ENCODE measurements at places on chromosomes 16 and 17.

DNA sequence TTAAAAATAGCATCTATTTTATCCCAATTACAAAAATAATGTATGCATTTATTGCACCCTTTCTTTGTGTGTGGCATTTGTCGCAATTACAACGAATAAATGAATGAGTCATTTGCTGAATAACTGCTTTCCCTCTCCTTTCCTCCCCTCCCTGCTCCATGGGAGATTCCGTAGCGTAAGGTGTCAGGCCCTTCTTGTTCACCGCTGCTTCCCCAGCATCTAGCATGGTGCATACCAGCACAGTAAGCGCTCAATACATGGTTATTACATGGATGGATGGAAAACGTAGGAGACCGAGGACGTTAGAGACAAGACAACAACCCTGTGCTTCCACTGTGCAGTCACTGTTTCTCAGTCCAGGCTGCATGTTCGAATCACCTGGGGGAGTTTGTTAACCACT is 336.0 kb upstream of the EEF2KMT start:
- no peak for DNase-seq
- no peak overlapping the region for H3K4me3 ChIP-seq
- H3K36me3 ChIP-seq = no peaks in the 10 kb centered on the region
- no peaks in the 10 kb centered on the region for H3K4me1 ChIP-seq

GRCh38 chr16:75296606-75297005 is 45.2 kb upstream of the BCAR1 start:
- no peak for DNase-seq
- H3K36me3 ChIP-seq = no peaks in the 10 kb centered on the region
- H3K27me3 ChIP-seq = no peaks in the 10 kb centered on the region
- H3K4me3 ChIP-seq = no peak overlapping the region
- no peaks in the 10 kb centered on the region for H3K4me1 ChIP-seq

GRCh38 chr17:78641243-78641642 is 64.0 kb upstream of the DNAH17 start:
- H3K27me3 ChIP-seq = no peaks in the 10 kb centered on the region
- H3K4me1 ChIP-seq = no peaks in the 10 kb centered on the region
- DNase-seq = no peak
- H3K4me3 ChIP-seq = no peak overlapping the region
- H3K36me3 ChIP-seq = no peaks in the 10 kb centered on the region

- no peaks in the 10 kb centered on the region for H3K36me3 ChIP-seq
- DNase-seq = no peak
- no peaks in the 10 kb centered on the region for H3K27me3 ChIP-seq
- H3K4me1 ChIP-seq = no peaks in the 10 kb centered on the region
- no peak overlapping the region for H3K4me3 ChIP-seq
These were observed 54.0 kb downstream of the MRTFB start for GRCh38 chr16:14125000-14125681.

GRCh38 chr17:36690190-36690589 is 88.8 kb downstream of the MRM1 start:
- H3K36me3 ChIP-seq = no peaks in the 10 kb centered on the region
- no peak overlapping the region for H3K27ac ChIP-seq
- H3K27me3 ChIP-seq = no peaks in the 10 kb centered on the region
- H3K4me3 ChIP-seq = no peak overlapping the region
- H3K4me1 ChIP-seq = no peaks in the 10 kb centered on the region
- no peak for DNase-seq

GRCh38 chr17:55814377-55814776 is 63.5 kb downstream of the PCTP start:
- no peaks in the 10 kb centered on the region for H3K36me3 ChIP-seq

- no peak overlapping the region for H3K27ac ChIP-seq
- H3K4me3 ChIP-seq = no peak overlapping the region
- H3K4me1 ChIP-seq = peaks cover 9% of the 10 kb centered on the region
- DNase-seq = no peak
- H3K27me3 ChIP-seq = no peaks in the 10 kb centered on the region
These were observed 102.6 kb upstream of the CREBBP start for GRCh38 chr16:3983081-3983520.

DNA sequence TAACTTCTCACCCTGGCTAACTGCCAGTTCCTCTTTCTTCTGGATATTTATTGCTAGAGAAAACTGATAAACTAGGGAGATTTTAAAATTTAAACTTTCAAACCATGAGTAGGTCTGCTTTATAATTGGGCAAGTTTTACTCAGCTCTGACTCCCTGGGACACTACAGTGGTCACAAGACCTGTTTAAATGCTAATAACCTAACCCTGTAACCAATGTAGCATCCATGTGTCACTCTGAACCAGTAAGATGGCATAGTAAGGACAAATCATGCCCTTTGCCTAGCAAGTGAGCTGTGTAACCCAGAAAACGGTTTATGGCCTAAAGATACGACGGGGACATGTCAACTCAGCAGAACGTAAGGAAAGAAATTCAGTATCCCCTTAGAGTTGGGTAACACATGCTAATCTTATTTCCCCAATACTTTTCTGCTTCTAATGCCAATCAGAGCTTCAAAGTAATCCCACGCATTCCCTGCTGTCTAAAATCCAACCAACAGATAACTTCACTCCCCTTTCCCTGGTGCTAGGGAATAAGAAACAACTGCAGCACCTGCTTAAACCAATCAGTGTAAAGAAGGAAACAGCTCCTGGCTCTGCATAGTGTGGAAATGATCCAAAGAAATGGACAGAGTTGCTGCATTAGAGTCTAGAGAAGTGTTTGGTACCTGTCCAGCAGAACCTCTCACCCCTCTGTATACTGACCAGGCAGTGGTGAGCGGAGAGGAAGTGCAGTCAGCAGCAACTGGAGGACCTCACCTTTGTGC is 85.7 kb downstream of the NCOR1 start:
- peaks cover 4% of the 10 kb centered on the region for H3K36me3 ChIP-seq
- H3K4me1 ChIP-seq = no peaks in the 10 kb centered on the region
- no peak for DNase-seq

DNA sequence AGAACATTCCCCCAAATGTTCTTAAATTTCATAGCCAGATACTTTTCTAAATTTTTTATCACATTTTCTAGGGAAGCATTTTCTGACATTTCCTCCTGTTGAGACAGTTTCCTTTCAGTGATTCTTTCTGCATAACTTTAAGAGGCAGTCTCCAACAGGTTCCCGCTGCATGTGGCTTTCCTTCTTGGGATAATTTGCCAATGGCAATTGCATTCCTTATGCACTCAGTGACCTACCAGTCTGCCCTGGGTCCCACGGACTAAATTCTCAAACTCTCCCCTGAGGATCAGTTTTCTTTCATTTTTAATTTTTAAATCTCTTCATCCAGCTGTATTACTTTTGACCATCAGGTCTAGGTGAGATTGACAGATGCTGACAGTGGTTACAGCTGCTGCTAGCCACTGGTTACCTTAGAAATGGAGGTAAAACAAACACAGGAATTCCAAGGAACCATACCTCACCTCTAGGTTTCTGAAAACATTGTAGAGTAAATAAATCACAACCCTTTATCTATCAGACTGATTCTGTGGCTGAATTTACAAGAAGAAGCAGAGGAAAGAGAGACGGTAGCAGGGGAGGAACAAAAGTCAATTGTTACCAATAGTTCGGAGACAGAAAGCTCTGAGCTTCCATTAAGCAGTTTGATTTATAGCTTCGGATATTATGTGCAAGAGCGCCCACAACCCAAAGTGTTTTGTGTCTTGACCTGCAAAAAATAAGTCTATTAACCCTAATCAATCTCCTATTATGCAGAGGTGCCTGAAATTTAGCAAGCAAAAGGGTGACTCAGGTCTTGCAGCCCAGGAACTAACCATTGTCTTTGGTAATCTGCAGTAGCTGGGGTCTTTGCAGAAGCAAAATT is 216.0 kb downstream of the PMP22 start:
- no peaks in the 10 kb centered on the region for H3K27me3 ChIP-seq
- no peak overlapping the region for H3K27ac ChIP-seq
- no peak for DNase-seq
- H3K36me3 ChIP-seq = no peaks in the 10 kb centered on the region
- no peak overlapping the region for H3K4me3 ChIP-seq

GRCh38 chr16:62967163-62967562 is 930.9 kb upstream of the CDH8 start:
- no peaks in the 10 kb centered on the region for H3K27me3 ChIP-seq
- no peaks in the 10 kb centered on the region for H3K4me1 ChIP-seq

DNA sequence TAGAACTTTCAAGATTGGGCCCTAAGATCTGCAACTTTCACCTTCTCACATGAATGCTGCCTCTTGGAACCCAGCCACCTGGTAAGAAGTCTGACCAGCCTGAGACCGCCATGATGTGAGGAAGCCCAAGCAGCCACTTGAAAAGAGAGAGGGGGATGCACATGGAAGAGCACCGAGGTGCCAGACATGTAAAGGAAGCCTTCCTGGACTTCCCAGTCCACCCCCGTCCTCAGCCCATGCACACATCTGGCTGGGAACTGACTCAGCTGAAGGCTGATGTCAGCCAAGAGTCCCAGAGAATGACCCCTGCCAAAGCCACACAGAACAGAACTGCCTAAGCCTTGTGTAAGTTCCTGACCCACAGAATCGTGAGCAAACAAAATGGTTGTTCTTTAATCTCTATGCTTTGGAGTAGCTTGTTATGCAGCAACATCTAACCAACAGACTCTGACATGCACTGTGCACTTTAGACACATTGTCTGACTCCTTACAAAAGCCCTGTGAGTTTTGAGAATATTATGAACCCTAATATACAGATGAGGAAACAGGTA is 86.7 kb downstream of the RMI2 start:
- DNase-seq = no peak
- no peaks in the 10 kb centered on the region for H3K27me3 ChIP-seq
- H3K36me3 ChIP-seq = no peaks in the 10 kb centered on the region
- no peaks in the 10 kb centered on the region for H3K4me1 ChIP-seq
- no peak overlapping the region for H3K4me3 ChIP-seq

DNA sequence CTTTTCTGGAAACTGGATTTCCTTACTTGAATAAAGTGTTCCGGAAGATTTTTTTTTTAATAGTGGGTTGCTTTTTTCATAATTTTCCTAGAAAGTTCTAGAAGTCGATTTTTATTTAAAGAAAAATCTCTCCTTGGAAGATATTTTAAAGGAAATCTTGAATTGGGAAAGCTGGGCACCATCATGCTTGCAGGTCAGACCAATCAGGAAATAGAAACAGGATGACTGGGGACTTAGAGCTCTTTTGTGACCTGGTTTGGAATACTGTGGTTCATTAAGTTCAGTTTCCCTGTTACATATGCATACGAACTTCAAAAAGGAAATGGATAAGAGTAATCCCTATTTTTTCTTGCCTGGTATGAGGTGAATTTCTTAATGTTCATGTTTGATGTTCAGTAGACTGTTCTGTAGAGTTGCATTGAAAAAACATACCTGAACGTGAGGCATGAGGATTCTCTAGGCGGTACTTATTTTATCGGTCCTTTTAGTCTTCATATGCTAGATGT is 1.2 kb downstream of the NFATC3 start:
- peaks cover 39% of the 10 kb centered on the region for H3K4me1 ChIP-seq
- no peaks in the 10 kb centered on the region for H3K36me3 ChIP-seq
- DNase-seq = no peak

- H3K4me3 ChIP-seq = no peak overlapping the region
- H3K27me3 ChIP-seq = no peaks in the 10 kb centered on the region
- peaks cover 76% of the 10 kb centered on the region for H3K36me3 ChIP-seq
- H3K27ac ChIP-seq = no peak overlapping the region
These were observed 11.6 kb downstream of the ZACN start for GRCh38 chr17:76090517-76091129.

- H3K4me1 ChIP-seq = no peaks in the 10 kb centered on the region
- H3K36me3 ChIP-seq = no peaks in the 10 kb centered on the region
- no peak overlapping the region for H3K27ac ChIP-seq
- no peaks in the 10 kb centered on the region for H3K27me3 ChIP-seq
These were observed 56.6 kb downstream of the WSCD1 start for GRCh38 chr17:6126768-6127167.

DNA sequence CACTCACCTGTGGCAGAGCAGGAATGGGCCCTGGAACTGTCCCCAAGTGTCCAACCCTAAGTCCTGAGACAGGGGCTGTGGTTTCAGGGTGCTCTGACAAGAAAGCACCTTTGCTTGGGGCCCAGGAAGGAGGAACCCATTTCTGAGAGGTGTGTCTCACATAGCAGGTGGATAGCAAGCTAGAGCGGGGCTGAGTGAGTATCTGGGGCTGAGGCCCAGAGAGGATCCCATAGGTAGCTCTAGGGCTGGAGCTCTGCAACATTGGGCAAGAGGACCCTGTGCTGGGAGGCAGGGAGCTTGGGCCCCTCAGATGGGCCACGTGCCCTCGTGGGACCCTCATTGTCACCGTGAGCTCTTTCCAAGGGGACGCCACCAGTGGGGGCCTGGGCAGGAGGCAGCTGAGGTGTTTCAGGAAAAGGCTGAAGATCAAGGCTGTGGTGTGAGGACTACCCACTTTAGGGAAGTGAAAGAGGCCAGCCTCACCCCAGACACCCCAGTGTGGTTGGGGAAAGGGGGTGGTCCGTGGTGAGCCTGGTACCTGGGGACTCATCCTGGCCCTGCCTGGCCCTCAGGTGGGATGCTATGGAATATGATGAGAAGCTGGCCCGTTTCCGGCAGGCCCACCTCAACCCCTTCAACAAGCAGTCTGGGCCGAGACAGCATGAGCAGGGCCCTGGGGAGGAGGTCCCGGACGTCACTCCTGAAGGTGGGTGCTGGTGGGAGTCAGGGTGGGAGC is 5.3 kb downstream of the DEF8 start:
- no peak overlapping the region for H3K27ac ChIP-seq
- H3K36me3 ChIP-seq = peaks cover 18% of the 10 kb centered on the region
- peaks cover 11% of the 10 kb centered on the region for H3K4me1 ChIP-seq
- H3K4me3 ChIP-seq = no peak overlapping the region
- no peak for DNase-seq

DNA sequence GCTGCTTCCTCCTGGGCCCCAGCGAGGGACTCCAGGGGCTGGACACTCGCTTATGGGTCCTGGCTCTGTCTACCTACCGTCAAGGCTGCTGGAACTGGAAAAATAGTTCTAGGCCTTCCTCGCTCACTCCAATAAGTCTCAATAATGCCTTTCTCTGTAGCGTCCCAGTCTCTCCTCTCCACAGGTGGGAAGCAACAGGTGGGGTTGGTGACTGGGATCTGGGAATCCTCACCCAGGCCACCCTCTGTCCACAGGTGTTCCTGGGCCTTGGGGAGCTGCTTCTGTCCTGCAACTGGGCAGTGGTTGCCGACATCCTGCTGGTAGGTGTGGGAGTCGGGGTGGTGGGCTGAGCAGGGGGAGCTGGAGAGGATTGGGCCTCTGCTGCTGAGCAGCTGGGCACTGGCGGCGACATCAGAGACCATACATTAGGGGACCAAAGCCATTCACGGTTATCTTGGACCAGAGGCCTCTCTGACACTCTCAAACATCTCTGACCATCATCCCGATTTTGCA is 20.3 kb upstream of the SPNS2 start:
- H3K27ac ChIP-seq = no peak overlapping the region
- H3K27me3 ChIP-seq = no peaks in the 10 kb centered on the region
- H3K36me3 ChIP-seq = no peaks in the 10 kb centered on the region
- H3K4me1 ChIP-seq = no peaks in the 10 kb centered on the region
- H3K4me3 ChIP-seq = no peak overlapping the region

- no peak for DNase-seq
- H3K27me3 ChIP-seq = no peaks in the 10 kb centered on the region
- no peak overlapping the region for H3K4me3 ChIP-seq
- H3K27ac ChIP-seq = no peak overlapping the region
These were observed 3.5 kb downstream of the SLC7A6 start for GRCh38 chr16:68267612-68268405.

GRCh38 chr16:84119368-84119767 is 2.6 kb upstream of the MBTPS1 start:
- H3K27ac ChIP-seq = no peak overlapping the region
- no peak for DNase-seq
- H3K4me3 ChIP-seq = no peak overlapping the region

GRCh38 chr17:61444075-61444474 is 8.1 kb upstream of the TBX4 start:
- no peaks in the 10 kb centered on the region for H3K4me1 ChIP-seq
- peaks cover 4% of the 10 kb centered on the region for H3K27me3 ChIP-seq
- no peak overlapping the region for H3K27ac ChIP-seq
- no peaks in the 10 kb centered on the region for H3K36me3 ChIP-seq
- no peak overlapping the region for H3K4me3 ChIP-seq

Measured in thoracic aorta (tissue), 2 donors.